Esophagus squamous epithelium (tissue), 5 donors: ENCODE measurements at places on chromosomes 2 and 18.

GRCh38 chr18:13435586-13436333 lies 217.2 kb downstream of the LDLRAD4 start:
- DNase-seq = no peak

DNA sequence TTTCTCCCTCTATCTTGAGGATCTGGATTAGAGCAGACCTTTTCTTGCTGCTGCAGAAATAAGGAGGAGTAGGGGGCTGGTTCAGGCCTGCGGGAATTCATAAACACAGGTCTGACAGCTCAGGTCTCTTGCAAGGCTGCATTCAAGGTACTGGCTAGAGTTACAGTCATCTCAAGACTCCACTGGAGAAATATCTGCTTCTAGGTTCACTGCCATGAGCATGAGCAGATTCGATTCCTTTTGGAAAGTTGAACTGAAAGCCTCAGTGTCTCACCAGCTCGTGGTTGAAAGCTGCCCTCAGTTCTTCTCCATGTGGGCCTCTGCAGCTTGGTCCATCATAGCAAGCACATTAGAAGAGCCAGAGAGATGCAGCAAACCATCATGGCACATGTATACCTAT lies 124.4 kb upstream of the SETBP1 start:
- DNase-seq = no peak

- DNase-seq = no peak
These were observed 48.3 kb downstream of the LAMA3 start for GRCh38 chr18:23737578-23737977.

DNA sequence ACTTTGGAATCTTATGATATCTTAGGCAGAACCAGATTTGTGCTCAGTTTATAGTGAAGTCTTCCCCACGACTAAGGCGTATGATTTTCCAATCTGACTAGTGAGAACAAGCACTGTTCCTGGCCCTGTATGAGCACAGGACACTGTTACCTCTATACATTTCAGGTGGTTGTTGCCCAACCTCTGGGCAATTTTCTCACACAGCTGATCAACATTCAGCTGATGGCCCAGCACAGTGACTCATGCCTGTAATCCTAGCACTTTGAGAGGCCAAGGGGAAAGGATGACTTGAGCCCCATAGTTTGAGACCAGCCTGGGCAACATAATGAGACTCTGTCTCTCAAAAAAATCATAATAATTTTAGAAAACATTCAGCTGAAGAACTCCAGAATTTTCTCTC lies 119.5 kb downstream of the ASXL3 start:
- no peak for DNase-seq

DNA sequence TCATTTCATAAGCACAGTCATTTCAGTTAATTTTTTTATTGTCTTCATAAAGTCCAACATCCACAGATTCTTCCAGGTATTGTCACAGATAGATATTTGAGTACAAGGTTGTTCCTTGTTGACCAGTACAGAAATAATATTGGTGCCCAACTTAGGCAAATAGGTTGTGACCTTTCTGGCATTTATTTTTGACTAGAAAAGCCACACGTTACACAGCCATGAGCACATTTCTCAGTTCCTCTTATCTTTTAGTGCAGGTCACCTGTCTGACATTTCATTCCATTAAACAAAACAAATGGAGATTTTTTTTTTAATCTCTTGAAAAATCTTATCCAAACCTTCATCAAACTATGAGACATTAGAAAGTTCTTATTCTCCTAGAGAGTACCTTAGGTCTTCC lies 428.8 kb downstream of the ZNF521 start:
- no peak for DNase-seq

GRCh38 chr2:29117636-29118303 lies 2.6 kb downstream of the CLIP4 start:
- DNase-seq = no peak

DNA sequence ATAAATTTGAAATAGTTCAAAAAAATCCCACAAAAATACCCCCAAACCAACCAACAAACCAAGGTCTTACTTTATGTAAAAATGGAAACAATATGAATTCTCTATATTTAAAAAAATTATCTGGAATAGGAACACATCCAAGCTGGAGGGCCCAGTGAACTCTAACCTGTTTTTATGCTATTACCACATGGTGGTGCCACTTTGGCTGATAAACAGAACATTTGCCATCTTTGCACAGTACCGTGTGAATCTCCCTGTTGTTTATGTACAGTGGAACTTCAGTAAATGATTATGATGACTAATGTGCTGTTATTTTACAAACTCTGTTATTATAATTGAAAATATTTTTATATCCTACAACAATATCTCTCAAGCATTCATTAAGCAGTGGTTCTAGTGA lies 145.3 kb upstream of the SMAD7 start:
- DNase-seq = no peak

GRCh38 chr2:231207734-231208133 lies 9.3 kb downstream of the ARMC9 start:
- DNase-seq = no peak

GRCh38 chr18:26493021-26493420 lies 55.3 kb downstream of the KCTD1 start:
- no peak for DNase-seq

GRCh38 chr2:144256996-144257707 lies 262.8 kb downstream of the ZEB2 start:
- DNase-seq = no peak

GRCh38 chr2:9355716-9356115 lies 67.6 kb downstream of the ITGB1BP1 start:
- no peak for DNase-seq

GRCh38 chr2:239361311-239361642 lies 39.5 kb downstream of the HDAC4 start:
- DNase-seq = no peak

DNA sequence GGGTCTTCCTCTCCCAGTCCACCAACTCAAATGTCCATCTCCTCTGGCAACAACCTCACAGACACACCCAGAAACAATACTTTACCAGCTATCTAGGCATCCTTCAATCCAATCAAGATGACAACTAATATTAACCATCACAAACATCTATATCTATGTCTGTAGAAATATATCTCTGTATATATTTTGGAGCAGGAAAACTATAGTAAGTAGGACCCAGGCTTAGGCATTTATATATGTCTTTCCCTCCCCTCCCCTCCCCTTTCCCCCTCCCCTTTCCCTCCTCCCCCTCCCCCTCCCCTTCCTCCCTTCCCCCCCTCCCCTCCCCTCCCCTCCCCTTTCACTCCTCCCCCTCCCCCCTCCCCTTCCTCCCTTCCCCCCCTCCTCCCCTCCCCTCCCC lies 210.5 kb downstream of the RNF144A start:
- DNase-seq = no peak

DNA sequence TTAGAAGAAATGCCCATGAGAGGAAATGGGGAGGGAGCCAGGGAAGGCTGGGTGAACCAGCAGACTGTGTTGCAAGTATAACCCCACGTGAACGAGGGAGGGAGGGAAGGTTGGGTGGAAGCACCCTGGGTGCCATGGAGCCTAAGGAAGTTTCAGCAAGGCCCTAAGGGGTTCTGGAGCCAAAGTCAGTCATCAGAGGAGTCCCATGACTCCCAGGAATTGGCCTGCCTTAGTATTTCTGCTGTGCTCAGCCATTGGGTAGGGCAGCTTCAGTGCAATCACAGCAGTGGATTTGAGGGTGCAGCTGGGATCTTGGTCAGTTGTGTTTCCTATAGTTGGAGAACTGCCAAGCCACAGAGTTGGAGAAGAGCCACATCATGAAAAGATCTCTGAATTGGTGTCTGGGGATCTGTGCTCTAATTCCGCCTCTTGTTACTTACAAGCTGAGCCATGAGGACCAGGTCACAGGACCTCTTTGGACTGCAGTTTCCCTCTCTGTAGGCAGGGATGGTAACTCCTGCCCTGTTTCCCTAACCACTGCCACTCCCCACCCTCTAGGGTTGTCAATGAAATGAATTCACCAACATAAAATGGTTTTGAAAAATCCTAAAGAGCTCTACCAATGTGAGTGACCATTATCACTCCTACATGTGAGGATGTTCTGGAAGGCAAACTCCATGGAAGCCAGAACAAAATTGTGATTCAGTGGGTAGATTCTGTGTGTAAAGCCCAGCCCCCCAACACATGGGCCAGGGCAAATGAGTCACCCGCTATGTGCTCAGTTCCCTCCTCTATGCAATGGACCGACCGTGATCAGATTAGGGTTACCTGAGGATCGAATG lies 108.9 kb downstream of the CLIP4 start:
- DNase-seq = no peak

- no peak for DNase-seq
These were observed 908 bp downstream of the STAT1 start for GRCh38 chr2:191012845-191013681.

- DNase-seq = no peak
These were observed 544.2 kb downstream of the SATB2 start for GRCh38 chr2:198913394-198914152.

- DNase-seq = no peak
These were observed 442.5 kb upstream of the PKDCC start for GRCh38 chr2:41605311-41605710.

- DNase-seq = no peak
These were observed 324.8 kb downstream of the ALK start for GRCh38 chr2:29596584-29596983.

- DNase-seq = no peak
These were observed 214.5 kb downstream of the MCFD2 start for GRCh38 chr2:46701152-46701551.

DNA sequence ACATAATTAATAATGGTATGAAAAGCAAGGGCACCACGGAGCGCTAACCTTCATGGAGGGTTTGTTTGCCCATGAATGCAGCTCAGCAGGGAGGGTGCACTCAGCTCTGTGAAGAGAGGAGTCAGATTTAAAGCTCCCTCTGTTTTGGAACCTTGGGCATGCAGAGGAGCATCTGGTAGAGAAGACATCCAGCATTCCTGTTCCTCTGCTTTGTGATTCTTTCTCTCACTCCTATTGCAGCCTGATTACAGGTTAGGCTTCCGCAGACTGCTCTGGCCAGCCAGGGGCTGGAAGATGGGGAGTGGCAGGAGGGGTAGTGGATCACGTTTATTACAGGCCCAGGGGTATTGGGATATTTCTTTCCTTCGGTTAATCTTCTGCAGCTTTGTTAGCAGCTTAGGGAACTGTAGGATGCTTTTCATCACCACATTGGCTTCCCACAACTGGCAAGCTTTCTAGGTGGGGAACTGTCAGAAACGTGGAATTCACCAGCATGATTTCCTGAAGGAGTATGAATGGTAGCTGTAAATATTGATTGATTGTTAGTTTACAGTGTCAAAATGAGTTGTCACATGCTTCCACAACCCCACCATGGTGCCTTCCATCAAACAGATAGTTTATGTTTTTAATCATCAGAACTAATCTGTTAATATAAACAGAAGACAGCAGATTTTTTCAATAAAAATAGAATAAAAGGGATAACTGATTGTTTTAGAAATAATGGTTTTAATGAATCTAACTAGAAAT lies 201.1 kb downstream of the VAPA start:
- no peak for DNase-seq

GRCh38 chr2:218444692-218445357 lies 25.9 kb downstream of the VIL1 start:
- DNase-seq = no peak

GRCh38 chr2:237896956-237897355 lies 37.5 kb downstream of the RAMP1 start:
- no peak for DNase-seq

- no peak for DNase-seq
These were observed 21.0 kb downstream of the HJURP start for GRCh38 chr2:233833345-233833744.
